ENCODE measurements at places on chromosomes 6 and 20.
A peak's percentile ranks its signal among the peaks of the same experiment; 100 is the strongest.

GRCh38 chr6:125867483-125867942, 76.8 kb downstream of the NCOA7 start:
- peak; percentile 69 for DNase-seq

GRCh38 chr6:165119231-165120020, 190.0 kb downstream of the C6orf118 start:
- no peak for DNase-seq

DNA sequence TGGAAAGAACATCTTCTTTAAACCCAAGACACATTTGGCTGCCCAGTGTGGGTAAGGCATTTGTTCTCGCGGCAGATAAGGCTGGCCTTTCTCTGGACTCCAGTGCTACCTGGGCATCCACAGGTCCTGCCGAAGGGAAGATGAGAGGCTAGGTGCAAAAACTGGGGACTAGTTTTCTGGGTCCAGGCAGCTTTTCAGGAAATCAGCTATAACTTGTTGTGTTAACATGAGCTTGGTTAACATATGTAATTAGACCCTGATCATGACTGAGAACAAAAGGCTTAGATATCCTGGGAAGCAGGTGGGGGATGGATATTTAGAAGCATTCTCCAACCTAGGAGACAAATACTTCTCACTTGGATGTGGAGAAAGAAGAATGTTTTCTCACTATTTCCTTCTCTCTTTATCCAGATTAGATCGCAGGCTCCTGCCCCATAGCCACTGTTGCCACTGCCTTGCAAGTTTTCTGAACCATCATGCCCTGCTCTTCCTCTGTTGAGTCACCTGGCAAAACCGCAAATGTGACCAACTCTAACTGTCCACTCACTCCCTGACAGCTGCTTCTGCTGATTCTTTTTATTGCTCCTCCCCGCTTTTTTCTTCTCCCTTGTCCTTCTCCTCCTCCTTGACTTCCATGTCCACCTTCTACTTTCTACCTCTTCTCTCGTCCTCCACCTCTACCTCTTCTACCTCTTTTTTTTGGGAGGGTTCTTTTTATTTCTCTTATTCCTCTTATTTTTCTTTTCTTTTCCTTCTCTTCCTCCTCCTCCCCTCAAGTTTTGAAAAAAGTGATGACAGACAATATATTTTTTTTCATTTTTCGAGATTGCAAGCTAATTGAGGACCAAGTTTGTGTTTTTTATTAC, 258.1 kb downstream of the UTRN start:
- no peak for DNase-seq

DNA sequence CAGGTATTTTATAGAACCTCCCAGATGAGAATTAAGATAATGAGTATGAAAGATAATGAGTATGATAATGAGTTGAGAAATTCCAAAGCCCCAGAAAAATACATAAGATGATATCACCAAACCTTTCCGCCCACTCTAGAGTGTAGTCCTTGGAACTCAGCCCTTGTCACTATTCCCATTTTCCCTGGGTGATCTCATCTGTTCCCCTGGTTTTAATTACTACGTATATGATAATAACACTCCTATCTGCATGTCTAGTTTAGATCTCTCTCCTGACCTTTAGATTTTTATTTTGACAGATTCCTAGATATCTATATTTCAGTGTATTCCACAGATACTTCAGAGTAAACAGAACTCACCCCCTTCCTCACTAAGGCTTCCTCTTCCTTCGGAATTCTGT, 51.0 kb upstream of the ASIP start:
- no peak for DNase-seq

GRCh38 chr6:119517428-119517827, 167.9 kb upstream of the MAN1A1 start:
- DNase-seq, result no peak

DNA sequence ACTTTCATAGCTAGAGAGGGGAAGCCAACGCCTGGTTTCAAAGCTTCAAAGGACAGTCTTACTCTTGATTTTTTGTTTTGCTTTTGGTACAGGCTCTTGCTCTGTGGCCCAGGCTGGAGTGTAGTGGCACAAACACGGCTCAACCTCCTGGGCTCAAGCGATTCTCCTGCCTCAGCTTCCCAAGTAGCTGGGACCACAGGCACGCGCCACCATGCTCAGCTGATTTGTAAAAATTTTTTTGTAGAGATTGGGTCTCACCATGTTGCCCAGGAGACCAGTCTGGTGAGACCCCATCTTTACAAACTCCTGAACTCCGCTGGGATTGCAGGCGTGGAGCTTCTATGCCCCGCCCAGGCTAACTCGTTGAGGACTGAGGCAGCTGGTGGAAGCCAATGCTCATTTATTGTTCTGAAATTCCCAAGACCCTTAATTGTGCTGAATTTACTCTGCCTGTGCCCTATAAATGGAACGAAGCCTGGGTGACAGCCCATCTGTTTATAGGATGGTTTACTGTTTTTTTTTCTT, 18.0 kb downstream of the SRSF3 start:
- DNase-seq, result no peak

DNA sequence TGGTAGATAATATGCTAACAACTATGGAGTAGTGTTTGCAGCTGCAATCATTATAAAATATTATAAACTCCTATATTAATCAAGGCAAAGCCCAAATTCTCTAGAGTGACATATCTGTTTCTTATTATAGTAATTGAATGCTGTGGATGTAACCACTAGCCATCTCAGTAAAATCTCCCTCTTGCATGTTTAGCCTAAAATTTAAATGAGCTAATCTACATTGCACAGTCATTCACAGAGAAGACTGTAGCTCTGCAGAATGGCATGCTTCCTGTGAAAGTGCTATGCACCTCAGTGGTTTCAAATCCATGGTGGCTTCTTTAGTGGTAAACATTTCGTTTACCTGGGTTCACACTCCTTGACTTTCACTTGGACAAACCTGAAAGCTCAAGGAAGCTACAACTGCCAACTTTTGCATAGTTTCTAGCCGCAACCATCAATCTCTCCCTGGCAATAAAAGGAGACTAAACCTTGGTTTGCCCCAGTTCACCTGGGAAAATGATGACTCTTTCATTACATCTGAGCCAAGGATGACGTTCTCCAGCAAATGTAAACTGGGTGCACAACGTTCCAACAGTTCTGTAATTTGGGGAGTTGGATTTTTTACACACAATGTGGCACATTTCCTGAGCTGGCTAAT, 47.2 kb downstream of the FILIP1 start:
- no peak for DNase-seq

DNA sequence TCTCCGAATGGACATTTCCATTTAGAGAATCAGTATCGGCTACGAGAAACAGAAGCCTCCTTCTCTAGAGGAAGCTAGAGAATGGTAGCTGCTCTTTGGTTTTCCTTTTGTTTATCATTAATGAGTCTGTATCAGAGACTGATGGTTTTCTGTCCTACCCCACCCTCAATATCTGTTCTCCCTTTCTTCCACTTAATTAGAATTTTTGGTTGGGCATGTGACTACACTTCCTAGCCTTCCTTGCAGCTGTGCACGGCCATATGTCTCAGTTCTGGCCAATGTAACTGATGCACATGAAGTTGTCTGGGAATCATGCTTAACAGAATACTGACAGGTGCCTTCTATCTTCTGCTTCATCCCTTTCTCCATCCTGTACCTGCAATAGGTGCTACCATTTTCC, 19.0 kb downstream of the RNF24 start:
- no peak for DNase-seq

DNA sequence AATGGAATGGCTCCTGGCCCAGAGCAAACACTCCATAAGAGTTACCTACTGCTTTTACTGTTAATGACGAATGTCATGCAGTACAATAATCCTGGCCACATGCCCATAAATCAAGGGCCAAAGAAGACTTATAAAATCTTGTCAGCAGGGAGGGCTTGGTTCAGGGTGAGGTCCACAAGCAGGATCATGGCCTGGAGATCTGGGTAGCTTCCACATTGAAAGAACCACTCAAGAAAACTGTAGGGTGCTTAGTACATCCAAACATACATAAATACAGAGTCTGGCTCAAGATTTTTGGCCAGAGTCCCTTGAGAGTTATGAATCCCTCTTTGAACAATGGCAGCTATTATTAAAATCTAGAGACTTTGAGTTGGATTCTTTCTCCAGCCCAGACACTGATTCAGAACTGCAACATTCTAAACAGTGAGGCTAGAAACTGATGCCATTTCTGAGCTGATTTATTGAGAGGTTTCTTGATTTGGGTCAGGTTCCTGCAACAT, 188.7 kb downstream of the CDC5L start:
- no peak for DNase-seq

- DNase-seq, result peak; percentile 84
These were observed 180.3 kb upstream of the ZNF217 start for GRCh38 chr20:53773792-53774401.

GRCh38 chr20:36815454-36816091, 42.0 kb upstream of the DSN1 start:
- DNase-seq, result no peak

- no peak for DNase-seq
These were observed 108.1 kb downstream of the IRF4 start for GRCh38 chr6:499617-500016.

DNA sequence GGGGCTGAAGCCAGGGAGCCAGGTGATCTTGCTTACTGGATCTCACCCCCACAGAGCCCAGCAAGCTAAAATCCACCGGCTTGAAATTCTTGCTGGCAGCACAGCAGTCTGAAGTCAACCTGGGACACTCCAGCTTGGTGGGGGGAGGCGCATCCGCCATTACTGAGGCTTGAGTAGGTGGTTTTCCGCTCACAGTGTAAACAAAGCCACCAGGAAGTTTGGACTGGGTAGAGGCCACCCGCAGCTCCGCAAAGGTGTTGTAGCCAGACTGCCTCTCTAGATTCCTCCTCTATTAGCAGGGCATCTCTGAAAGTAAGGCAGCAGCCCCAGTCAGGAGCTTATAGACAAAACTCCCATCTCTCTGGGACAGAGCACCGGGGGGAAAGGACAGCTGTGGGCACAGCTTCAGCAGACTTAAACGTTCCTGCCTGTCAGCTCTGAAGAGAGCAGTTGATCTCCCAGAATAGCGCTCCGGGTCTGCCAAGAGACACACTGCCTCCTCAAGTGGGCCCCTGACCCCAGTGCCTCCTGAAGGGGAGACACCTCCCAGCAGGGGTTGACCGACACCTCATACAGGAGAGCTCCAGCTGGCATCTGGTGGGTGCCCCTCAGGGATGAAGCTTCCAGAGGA, 206.3 kb upstream of the KHDRBS2 start:
- no peak for DNase-seq

- no peak for DNase-seq
These were observed 6.2 kb upstream of the CYP24A1 start for GRCh38 chr20:54179946-54180345.

GRCh38 chr6:87572021-87572420, 17.8 kb downstream of the RARS2 start:
- DNase-seq, result no peak

- no peak for DNase-seq
These were observed 26.9 kb downstream of the FIG4 start for GRCh38 chr6:109717971-109718370.

- DNase-seq, result no peak
These were observed 77.8 kb upstream of the SMLR1 start for GRCh38 chr6:130749402-130749801.

- DNase-seq, result no peak
These were observed 218.4 kb downstream of the LMBRD1 start for GRCh38 chr6:69578361-69578890.

DNA sequence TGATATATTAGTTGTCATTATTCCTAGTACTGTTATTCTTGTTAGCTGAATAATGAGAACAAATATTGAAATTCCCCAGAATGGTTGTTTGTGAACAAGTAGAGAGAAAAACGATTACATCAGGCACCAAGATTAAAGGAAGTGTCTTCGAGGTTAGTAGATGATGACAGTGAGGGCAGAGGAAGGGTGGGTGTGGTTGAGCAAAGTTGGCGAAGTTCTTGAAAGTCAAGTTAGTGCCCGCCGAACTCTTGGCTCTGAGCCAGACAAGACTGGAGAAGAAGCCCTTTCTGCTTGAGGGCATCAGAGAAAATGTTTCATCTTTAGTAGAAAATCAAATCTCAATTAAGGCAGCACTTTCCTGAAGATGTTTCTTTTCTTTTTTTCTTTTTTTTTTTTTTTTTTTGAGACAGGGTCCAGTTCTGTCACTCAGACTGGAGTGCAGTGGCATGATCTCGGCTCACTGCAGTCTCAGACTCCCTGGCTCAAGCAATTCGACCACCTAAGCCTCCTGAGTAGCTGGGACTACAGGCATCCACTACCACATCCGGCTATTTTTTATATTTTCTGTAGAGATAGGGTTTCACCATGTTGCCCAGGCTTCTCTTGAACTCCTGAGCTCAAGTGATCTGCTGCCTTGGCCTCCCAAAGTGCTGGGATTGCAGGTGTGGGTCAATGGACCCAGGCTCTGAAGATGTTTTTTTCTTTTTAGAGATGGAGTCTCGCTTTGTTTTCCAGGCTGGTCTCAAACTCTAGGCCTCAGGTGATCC, 77.1 kb downstream of the SGK1 start:
- DNase-seq, result no peak

GRCh38 chr6:45148278-45148677, 179.9 kb upstream of the RUNX2 start:
- DNase-seq, result no peak

GRCh38 chr6:72922401-72922800, 300.5 kb downstream of the KCNQ5 start:
- no peak for DNase-seq

DNA sequence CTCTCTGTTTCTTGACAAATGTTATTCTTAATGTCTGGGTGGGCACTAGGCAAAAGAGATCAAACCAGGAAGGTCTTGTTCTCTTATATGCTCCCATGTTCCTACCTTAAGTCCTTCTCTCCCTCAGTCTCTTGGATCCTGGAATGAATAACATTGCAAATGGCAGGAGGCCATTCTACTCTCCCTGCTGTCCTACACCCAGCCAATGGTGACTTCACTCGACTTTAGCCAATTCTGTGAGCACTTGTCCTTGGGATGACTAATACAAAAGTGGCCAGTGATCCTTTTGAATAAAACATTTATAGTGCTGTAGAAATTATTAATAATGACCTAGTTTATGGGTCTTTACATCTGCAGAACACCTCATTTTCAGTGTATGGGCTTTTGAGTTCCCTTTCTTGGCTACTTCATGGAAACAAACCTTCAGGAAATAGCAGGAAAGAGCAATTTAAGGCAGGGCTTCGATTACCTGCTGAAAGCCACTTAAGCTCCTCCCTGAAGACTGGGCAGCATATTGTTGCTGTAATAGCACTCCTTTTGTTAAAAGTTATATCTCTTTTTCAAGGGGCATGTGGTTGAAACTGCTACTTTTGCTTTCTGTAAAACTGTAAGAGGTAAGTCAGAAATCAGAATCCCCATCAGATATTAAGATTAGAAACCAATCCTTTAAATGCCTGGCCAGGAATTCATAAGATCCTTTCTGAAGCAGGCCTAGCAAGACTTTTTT, 10.5 kb downstream of the OTOR start:
- DNase-seq, result no peak

GRCh38 chr20:4195499-4195898, 180.1 kb upstream of the RNF24 start:
- DNase-seq, result no peak

DNA sequence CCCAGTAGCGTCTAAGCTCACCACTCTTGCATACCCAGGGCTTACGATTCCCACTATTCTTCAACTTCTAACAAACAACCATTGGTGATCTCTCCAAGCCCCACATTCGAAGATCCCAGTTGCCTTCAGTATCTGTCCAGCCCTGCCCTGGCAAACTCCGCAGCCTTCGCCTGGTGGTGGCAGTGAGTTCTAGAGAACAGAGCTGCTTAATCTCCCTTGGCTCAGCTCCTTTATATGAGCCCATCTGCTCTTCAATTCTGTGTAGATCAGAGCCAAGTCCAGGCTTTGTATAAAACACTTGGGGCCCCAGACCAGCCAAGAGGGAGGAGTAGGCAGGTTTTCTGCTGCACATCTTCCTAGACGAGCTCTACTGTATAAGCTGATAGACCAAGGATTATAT, 193.3 kb downstream of the PHACTR1 start:
- no peak for DNase-seq
